Common myeloid progenitor, CD34-positive (primary cell): ENCODE measurements at places on chromosomes 7 and 10.

DNA sequence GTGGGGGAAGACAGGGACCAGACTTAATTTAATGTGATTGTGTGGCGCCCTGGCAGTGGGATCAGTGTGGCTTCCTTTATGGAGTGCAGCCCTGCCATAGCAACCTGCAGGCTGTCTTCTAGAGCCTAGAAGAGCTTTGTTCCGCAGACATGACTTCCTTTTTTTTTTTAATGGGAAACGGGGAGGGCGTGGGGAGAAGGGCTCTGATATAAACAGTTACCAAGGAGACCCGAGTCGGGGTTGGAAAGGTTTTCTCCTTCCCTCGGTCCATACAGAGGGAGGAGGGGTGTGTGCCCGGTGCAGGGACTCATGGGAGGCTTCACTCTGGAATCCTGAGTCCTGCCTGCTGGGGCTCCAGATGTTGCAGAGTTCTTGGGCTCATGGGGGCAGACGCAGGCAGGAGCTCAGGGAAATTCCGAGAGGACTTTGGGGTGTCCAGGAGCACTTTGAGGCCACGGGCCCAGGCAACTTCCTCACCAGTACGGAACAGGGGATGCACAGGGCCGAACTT lies 26.9 kb downstream of the TMEM120A start:
- peak; percentile 38 for DNase-seq

- DNase-seq, result no peak
These were observed 8.6 kb upstream of the CCDC7 start for GRCh38 chr10:32437334-32437733.

DNA sequence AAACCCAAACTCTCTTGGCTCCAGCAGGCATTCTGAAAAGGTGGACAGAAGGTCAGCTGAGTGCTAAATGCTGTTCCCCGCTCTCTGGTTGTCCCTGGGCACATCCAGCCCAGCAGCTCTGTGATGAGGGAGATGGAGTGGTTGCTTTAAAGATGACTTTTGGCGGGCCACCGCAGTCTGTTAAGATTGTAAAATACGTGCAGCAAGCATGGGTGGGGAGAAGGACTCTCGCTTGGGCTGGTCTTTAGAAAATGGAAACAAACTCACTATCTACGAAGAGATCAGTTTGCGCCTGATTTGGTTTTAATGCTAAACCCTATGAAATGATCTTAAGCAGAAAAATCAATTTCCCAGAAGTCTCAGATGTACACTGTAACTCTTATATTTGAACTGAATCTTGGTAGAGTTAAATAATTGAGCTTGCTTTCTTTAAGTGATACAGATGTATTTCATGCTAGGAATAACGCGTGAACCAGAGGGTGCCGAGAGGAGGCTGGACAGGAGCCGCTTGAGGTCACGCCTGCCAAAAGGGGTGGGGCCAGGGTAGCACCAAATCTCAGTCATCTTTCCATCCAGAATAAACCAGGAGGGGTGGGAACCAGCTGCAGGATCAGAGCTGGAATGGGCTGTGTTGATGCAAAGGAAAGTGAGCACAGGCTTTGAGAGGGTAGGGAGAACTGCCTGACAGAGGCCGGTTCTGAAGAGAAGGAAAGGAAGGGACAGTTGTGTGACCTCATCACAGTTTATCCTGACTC lies 170.2 kb upstream of the MKI67 start:
- no peak for DNase-seq

- peak; percentile 98 for DNase-seq
These were observed 196.8 kb downstream of the SKAP2 start for GRCh38 chr7:26667514-26668133.

GRCh38 chr7:85133006-85133405 lies 53.9 kb downstream of the SEMA3D start:
- DNase-seq, result no peak

- peak; percentile 73 for DNase-seq
These were observed 2.1 kb downstream of the VIM start for GRCh38 chr10:17229967-17230682.
